Aorta (tissue), 5 donors: ENCODE measurements at places on chromosomes 11 and 22. TPM values are rescaled to one million over a fixed set of nuclear protein-coding genes. Genes with fewer than 3 reads are reported as not detected.

The TRIM48 gene
- total RNA-seq: not detected

The TRPM5 gene
- total RNA-seq: not detected

The TTC36 gene
- 0.42 TPM for total RNA-seq

The ACTN3 gene
- 3.0 TPM for total RNA-seq

The VSTM5 gene
- 0.36 TPM for total RNA-seq

The DKK3 gene
- total RNA-seq: 313 TPM

GRCh38 chr11:77094841-77095365 is 7.7 kb upstream of the OMP start:
- peak; percentile 37 for DNase-seq

DNA sequence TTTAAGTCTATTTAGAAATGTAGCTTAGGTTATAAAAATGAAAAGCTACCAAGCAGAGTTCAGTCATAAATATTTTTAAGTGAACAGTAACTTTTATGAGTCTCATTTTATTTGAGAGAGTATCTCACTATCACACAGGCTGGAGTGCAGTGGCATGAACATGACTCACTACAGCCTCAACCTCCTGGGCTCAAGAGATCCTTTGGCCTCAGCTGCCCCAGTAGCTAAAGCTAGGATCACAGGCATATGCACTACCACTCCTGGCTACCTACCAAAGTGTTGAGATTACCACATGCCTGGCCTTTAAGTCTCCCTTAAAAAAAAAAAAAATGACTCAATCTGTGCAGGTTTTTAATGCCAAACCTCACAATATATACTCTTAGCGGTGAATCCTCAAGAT is 34.7 kb upstream of the CLNS1A start:
- no peak for DNase-seq

- DNase-seq: no peak
Observed at GRCh38 chr22:50717709-50718351, 20.2 kb upstream of the ACR start.

GRCh38 chr11:87366763-87367405 is 329.1 kb downstream of the TMEM135 start:
- no peak for DNase-seq

GRCh38 chr11:12238420-12238819 is 128.0 kb downstream of the MICAL2 start:
- DNase-seq: no peak

GRCh38 chr11:63518548-63518947 is 12.7 kb downstream of the LGALS12 start:
- DNase-seq: no peak

DNA sequence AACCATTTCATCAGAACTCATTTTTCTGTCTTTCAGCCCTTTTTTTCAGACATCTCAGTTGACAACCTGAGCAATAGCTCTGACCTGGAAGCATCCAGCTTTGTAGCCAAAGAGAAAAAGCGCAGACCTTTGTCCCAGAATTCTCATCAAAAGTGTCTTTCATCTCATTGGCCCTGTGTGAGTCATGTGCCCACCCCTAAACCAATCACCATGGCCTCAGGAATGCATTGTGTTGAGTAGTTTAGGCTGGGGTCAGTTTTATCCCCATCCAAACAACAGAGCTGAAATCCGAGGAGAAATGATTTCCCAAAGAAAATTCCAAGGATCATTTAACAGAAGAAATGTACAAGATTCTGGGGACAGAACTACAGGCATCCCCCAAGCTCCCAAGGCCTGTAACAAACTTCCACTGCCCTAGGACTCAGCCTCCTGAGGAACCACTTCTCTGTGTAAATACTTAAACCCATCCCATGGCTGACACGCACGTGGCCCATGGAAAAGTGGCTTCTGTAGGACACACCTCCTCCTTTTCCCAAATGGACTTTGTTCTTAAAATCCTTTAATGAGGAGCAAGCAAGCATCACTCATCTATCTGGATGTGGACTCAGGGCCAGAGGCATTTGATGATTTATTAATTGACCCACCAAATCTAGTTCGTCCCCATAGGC is 429.0 kb downstream of the SOX6 start:
- DNase-seq: no peak

DNA sequence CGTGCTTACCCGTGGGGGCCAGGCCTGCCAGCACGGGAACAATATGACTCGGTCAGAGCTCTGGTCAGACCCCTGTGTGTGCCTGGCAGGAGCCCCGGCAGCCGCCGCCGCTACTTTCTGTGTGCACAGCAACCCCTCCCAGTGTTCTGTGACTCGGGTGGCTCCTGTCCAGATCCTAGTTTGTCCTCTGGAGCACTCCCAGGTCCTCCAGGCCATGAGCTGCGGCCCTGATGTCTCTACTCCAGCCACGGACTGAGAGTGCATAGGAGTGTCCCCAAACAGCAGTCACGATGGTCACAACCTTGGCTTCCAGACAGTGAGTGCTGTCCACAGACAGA is 3.2 kb downstream of the NDUFS8 start:
- DNase-seq: no peak

GRCh38 chr11:44817207-44817949 is 90.6 kb downstream of the TSPAN18 start:
- DNase-seq: no peak

GRCh38 chr22:36823186-36823839 is 6.5 kb upstream of the PVALB start:
- DNase-seq: no peak
